Naive thymus-derived CD8-positive, alpha-beta T cell (primary cell): ENCODE measurements at places on chromosomes 5 and 9.

- DNase-seq, result no peak
Observed at GRCh38 chr9:68495247-68495646, 45.4 kb downstream of the TMEM252 start.

GRCh38 chr5:59919484-59919883 lies 26.0 kb upstream of the PDE4D start:
- DNase-seq, result no peak

DNA sequence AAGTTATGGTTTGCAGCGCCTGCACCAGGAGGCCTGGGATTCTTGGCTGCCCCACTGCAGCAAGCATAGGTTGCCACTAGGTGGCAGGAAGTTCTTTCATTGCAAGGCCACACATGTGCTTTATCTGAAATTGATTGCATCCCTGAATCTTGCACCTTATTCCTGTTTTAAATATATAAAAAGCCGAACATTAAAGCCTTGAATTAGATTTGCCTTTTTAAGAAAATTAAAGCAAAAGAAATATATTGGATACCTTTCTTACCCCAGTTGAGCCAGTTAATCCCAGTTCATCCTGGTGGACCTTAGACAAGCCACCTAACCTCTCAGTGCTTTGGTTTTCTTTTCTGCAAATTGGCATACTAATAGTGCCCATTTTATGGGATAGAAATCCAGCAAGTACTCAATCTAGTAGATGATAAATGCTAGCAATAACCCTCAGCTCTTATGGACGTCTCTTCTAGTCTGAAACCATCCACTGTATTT lies 6.3 kb upstream of the TRMT10B start:
- peak; percentile 18 for DNase-seq

DNA sequence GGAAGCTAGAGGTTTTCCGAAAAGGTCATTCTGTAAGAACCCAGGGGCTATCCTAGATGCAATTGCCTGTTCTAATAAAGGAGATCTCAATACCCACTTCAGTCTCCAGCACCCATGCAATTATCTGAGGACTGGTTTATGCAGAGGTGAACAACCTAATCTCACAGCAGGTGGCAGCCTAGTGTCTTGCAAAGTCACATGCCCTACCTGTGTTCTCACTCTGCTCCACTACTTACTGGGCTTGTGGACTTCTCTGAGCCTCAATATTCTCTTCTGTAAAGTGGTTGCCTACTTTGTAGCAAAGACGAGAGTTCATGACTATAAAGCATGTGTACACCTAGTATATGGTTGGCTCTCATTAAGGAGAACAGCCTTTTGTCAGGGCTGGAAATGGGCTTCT lies 21.0 kb upstream of the ALDH1B1 start:
- peak; percentile 42 for DNase-seq

DNA sequence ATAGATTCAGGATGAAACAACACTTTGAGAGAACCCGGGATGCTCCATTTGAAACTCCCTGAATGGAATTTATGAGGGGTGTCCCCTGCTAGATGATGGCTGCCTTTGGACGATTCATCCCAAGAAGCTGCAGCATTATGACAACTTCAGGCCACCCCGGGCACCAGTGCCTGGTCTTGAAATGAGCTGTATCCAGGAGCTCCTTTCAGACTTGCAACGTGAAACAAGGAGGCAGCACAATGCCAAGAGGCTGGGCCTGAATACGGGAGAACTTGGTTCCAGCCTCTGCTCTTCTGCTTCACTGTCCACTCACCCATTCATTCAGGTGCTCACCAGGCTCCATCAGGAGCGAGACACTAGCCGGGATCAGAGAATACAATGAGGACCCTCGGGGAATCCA lies 78.3 kb downstream of the STK10 start:
- DNase-seq, result no peak

GRCh38 chr9:114177423-114178064 lies 22.2 kb downstream of the COL27A1 start:
- no peak for DNase-seq

- no peak for DNase-seq
Observed at GRCh38 chr5:113182658-113183344, 206.2 kb downstream of the DCP2 start.

DNA sequence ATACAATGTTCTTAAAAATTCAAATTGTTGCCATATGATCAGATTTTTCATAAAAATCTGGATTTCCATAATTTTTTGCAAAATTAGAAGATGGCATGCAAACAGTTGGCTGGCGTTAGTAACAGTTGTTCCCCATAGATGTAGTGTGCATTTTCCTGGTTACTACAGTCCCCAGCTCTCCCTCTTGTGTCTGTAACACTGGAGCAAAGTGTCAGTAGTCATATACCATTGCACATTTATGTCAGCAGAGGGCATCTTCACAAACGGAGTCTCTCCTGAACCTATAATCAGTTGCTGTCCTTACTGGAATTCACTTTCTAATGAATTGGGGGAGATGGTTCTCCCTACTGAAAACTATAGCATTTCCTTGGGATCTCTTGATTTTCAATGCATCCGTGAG lies 44.7 kb upstream of the DMAC1 start:
- no peak for DNase-seq

GRCh38 chr9:131289301-131290035 lies at the start of gene PLPP7:
PLPP7 (plus strand) TSS chr9:131289723; CDS start chr9:131289998, 275 bp downstream.
- no peak for DNase-seq

DNA sequence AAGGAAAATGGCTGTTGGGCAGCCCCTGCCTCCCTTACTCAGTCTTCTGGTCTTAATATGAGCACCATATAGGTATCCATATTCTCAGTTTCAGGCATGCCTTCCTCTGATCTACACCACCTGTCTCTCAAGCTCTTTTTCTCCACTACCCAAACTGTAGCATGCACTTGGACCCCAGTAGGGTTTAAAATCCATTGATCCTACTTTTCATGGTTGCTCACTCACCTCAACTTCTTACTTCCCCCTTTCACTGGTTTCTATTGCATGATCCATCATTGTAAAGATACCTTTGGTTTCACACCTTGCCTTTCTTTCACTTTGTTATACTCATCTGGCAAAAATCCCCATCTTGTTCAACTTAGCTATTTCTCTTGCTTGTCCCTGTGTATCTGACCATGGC lies 159.4 kb downstream of the KDM4C start:
- no peak for DNase-seq

GRCh38 chr5:10644192-10644591 lies 80.3 kb downstream of the ANKRD33B start:
- DNase-seq, result no peak

DNA sequence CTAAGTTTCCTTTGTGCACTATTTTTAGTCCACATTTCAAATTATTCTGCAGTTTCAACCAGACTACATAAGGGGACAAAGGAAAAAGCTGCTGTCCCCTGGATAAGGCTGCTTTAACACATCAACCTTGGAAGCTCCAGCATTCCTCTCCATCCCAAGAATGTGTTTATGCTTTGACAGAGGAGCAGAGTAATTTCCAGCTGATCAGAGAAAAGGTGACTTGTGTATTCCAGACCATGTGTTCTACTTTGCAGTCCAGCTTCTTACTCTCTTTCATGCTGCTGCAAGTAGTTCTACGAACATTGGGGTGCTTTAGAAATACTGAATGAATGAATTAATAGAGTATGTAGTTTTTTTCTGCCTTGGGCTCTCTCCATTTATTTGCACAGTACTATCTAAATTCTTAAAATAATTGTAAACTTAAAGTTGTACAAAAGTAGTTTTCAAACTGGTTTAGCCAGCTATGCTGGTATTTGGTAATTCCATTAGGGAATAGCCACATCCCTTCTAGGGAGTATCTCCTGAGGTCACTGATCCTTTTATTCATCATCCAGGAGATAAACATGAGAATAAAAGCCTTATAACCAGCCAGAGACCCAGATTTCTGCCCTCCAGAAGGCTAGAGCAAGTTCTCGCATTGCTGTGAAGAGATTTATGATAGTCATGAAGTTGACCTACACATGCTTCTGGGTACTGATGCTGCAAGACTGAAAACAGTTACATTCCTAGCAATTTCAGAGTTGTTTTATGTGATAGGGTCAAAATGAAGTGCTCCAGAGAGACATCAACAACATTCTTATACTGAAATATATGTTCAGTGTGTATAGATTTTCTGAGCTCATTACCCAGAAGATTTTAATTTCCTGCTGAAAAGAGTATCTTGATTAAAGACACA lies 215.2 kb downstream of the COMMD10 start:
- DNase-seq, result no peak

- DNase-seq, result no peak
Observed at GRCh38 chr5:172546196-172546595, 91.9 kb upstream of the SH3PXD2B start.

GRCh38 chr5:135075621-135076020 lies 41.6 kb upstream of the PITX1 start:
- DNase-seq, result no peak

DNA sequence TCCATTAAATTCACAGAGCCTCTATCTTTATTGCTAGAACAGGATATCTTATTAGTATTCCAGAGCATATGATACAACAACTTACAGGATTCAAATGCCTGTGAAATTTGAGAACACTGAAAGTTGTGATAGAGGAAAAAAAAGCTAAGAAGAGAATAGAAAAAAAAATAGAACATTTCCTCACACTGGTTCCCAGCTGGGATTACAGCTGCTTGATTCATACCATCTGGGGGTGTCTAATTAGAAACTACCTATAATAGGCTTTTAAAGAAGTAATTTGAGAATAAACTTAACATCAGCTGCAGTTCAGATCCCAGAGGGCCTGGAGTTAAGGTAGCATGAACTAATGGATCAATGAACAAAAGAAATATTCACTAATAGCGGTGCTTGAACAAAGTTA lies 922.0 kb downstream of the CDH12 start:
- no peak for DNase-seq

- no peak for DNase-seq
Observed at GRCh38 chr9:31776471-31776870, 608.0 kb upstream of the ACO1 start.

- no peak for DNase-seq
Observed at GRCh38 chr5:14593326-14594021, 11.9 kb downstream of the OTULINL start.

DNA sequence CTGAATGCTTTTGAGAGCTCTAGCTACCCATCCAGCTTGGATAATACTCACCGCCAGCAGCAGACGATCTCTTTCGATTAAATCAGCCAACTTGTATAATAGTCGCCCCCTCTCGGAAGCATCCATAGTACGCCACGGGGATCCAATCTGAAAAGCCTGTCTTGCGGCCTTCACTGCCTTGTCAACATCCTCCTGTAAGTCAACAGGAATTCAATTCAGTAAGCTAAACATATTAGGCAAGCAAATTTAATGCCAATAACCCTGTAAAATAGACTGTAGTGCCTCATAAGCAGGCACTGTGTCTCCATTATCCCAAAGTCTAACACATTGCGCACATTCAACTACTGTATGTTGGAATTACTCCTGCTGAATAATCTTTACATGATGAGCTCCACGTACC lies 22.0 kb downstream of the ALDH1A1 start:
- no peak for DNase-seq

DNA sequence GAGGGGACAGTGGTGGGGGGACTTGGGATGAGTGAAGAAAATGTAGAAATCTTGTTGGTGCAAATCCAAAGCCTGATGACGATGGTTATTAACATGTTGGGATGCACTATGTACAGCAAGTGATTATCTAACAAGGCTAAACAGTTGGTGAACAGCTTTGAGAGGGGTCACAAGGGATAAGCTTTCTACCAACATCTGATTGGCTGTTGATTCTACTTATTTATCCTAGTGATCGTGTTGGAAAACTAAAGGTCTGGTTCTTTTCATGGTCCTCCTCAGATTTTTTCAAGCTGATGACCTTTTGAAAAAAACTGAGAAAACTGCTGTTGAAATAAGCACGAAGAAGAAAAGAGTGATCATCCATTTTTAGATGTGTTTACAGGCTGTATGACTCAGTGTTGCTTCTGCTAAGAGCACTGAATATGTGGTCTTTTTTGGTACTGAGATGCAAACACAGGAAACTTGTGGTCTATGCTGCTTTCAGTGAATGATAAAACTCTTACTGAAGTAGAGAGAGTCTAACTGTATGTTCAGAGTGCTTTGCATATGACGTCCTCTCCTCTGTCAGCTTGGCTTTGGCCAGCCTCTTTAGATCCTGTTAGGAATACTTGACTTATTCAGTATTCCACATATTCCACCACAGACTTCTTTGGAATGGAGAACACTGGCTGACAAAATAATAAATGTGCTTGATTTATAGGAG lies 174.8 kb downstream of the SLF1 start:
- peak; percentile 1 for DNase-seq

DNA sequence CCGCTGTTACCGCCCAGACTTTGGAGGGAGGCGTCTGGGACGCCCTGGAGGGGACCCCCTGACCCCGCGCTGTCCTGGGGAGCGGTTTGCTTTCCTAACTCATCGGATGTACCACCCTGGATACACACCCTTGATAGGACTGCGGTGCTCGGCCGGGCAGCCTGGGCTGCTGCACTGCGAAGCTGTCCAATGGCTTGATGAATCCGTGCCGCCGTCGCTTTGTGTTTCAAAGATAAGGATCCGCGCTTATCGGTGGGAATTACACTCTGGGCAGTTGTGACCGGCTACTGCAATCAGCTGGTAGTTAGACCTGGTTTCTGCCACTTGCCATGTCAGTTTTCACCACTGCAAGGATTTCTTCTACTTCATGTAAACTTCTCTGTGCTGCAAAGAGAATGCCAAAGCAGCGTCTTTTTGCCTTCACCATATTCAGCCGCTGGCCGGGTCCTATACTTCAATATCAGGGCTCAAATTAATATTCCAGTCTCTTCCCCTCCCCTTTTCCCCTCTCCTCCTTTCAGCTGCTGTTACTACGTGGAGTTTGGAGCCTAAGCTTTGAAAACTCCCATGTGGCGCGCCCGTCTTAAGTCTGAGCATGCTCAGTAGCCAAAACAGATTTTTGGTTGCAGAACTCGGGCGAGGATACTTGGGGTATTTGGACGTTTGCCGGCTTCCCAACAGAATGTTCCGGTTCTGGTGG lies 727 bp downstream of the SMAD5 start:
- DNase-seq, result peak; percentile 13

DNA sequence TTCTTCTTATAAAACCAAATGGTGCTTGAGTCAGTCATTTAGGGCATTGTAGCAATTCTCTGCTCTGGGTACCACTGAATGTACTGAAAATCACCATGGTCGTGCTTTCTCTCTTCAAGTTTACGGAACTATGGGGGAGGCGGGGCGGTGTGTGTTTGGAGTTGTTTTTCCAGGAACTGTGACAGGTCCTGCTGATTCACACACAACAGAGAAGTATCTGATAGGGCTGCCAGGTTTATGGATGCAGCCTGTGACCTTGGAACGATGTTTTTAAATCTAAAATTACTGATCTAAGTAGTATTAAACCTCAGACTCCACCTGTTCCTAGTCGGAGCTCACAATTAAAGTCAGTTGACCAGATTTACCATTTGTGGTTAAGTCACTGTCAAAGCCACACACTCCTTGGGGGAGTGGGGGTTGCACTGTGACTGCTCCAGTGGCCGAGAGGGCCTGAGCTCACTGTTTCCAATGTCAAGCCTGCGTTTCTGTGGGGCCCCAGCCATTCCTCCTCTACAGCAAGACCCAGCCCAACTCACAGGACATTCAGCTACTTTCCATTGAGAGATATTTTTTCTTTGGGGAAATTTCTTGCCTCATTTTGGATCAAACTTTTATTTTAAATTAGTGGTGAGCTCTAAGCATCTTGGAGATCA lies 44.4 kb downstream of the GADD45G start:
- no peak for DNase-seq

- DNase-seq, result no peak
Observed at GRCh38 chr5:10607023-10607665, 43.3 kb downstream of the ANKRD33B start.
